Mesothelial cell of epicardium (in vitro differentiated cells): ENCODE measurements at places on chromosomes 4 and X. TPM values are rescaled to one million over a fixed set of nuclear protein-coding genes. Genes with fewer than 3 reads are reported as not detected.

PNMA6E gene
- not detected in 3 replicates for total RNA-seq

GBA3 gene
- not detected in 3 replicates for total RNA-seq

GAGE13 gene
- total RNA-seq, result not detected in 3 replicates

CENPVL1 gene
- 0.31 to 0.68 TPM (median 0.49 TPM) in 3 replicates for total RNA-seq

SSX4B gene
- not detected in 3 replicates for total RNA-seq

GPC3 gene
- total RNA-seq, result 837 to 864 TPM (median 859 TPM) in 3 replicates

CLDN22 gene
- total RNA-seq, result not detected in 3 replicates

TBC1D8B gene
- total RNA-seq, result 7.1 to 8.7 TPM (median 7.2 TPM) in 3 replicates

RHOH gene
- 0.25 to 0.40 TPM (median 0.29 TPM) in 3 replicates for total RNA-seq

DRD5 gene
- total RNA-seq, result 0.09 TPM in 2 of 3 replicates, not detected in the other

SOD3 gene
- 5.7 to 6.5 TPM (median 5.8 TPM) in 3 replicates for total RNA-seq

GJB1 gene
- total RNA-seq, result 0.11 TPM in 1 of 3 replicates, not detected in the others

CRLF2 gene
- total RNA-seq, result not detected in 3 replicates

NHS gene
- 6.0 to 8.3 TPM (median 7.5 TPM) in 3 replicates for total RNA-seq

FRMPD4 gene
- 0.02 to 0.07 TPM in 2 of 3 replicates, not detected in the other for total RNA-seq

RBM46 gene
- 0.33 to 0.43 TPM (median 0.36 TPM) in 3 replicates for total RNA-seq

SUPT20HL2 gene
- not detected in 3 replicates for total RNA-seq

UGT2B17 gene
- total RNA-seq, result not detected in 3 replicates

RIBC1 gene
- 1.2 to 2.0 TPM (median 1.7 TPM) in 3 replicates for total RNA-seq

WDFY3 gene
- 102 to 115 TPM (median 104 TPM) in 3 replicates for total RNA-seq
